NCI-H1436 treated with DMSO at 0.1 percent for 48 hours (cell line): ENCODE measurements at places on chromosomes 1 and 21.

- no peak for DNase-seq
Measured at GRCh38 chr1:166485620-166486019, 318.8 kb upstream of the FAM78B start.

DNA sequence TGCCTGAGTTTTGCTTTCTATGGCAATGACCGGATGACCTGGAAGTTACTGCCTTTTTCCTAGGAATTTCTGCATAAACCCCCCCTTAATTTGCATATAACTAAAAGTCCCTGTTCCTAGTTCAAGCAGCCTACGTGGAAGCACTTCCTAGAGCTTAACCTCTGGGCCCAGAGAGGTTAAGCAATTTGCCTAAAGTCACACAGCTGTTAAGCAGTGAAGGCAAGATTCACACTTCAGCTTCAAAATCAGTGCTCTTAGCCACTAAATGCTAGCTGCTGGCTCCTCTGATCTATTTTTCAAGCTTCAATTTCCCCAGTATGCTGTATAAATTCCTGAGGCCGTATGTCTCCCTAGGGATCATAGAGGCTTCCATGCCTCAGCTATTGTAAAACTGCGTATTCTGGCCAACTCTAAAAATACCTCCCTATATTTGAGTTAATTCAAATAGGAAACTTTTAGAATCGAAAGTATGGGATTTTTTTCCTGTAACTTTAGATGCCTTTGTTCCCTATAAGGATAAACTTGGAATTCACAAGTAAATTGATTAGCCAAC, 53.1 kb upstream of the CD5L start:
- no peak for DNase-seq

GRCh38 chr1:25927521-25928265, 21.5 kb upstream of the STMN1 start:
- no peak for DNase-seq

DNA sequence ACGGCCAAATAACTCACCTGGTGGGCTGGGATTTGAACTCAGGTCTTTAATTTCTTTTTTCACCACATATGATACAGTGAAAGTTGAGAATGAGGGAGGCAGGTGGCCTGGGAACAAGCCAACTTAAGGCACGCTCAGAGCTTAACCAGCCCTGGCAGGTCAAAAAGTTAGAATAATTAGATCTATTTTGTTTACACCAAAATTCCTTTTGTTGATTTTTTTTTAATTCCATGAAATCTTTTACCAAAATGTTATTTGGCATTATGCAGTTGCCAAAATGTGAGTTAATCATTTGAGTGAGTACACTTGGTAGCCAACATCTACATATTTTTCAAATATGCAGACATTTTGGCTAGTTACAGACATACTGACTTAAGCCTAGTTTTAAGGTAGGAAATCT, 36.8 kb downstream of the LHX8 start:
- no peak for DNase-seq

DNA sequence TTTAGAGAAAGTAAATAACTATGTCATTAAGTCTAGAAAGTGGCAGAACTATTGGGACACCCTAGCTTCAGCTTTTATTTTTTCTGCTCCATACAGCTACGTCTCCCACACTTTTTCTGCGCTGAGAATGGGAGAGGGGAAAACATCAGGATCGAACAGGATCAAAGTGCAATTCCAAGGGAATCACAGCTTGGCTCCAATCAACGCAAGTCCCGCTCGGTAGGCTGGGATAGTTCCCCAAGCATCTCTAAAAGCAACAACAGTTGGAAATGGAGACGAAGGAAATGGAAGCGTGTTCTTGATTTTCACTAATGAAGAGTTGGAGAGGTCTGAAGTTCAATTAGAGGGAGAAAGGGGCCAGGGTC, 536 bp downstream of the HMGCL start:
- no peak for DNase-seq

DNA sequence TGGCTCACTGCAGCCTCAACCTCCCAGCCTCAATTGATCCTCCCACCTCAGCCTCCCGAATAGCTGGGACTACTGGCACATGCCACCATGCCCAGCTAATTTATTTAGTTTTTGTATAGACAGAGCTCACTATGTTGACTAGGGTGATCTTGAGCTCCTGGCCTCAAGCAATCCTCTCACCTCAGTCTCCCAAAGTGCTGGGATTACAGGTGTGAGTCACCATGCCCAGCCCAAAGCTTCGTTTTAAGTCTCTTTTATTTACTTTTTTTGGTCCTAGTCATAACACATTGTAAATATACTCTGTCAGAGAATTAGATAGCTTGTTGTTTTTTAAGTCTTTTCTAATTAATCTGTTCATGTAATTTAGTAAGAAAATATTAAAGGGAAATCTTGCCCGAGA, 42.8 kb downstream of the KCNK1 start:
- no peak for DNase-seq

DNA sequence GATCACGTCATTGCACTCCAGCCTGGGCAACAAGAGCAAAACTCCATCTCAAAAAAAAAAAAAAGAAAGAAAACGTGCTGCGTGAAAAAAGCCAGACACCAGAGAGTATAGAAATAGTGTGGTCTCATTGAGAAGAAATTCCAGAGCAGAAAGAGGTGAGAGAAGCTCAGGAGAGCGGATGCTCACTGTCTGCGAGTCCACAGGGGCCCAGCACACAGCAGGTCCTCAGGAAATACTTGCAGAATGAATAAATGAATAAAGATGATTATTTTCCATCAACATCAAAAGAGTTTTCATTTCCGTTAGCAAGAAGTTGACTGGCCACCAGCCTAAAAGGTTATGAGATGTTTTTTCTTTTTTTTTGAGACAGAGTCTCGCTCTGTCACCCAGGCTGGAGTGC, 14.4 kb downstream of the CASP9 start:
- DNase-seq = no peak

- DNase-seq = no peak
Measured at GRCh38 chr21:46157987-46158451, 2.6 kb upstream of the FTCD start.

- DNase-seq = no peak
Measured at GRCh38 chr21:34973685-34974084, 75.4 kb downstream of the RUNX1 start.

GRCh38 chr1:54219688-54220003, 19.7 kb downstream of the MRPL37 start:
- no peak for DNase-seq

DNA sequence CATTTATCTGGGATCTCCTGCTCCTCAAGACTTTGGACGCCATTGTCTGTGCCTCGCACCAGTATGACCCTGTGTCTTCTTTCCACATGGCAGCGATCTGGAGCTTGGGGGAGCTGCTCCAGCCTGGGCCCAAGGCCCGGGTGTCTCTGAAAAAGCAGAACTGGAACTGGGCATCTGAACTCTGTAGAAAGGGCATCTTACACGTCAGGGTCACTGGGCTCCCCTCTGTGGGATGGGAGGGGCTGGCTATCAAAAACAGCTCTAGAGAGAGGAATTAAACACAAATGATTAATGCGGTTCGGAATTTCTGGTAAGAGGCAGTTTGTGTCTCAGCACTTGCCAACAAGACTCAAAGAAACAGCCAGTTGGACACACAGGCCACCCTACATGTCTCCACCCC, 16.1 kb downstream of the FCRL1 start:
- no peak for DNase-seq

- DNase-seq = no peak
Measured at GRCh38 chr1:163537809-163538208, 216.1 kb downstream of the NUF2 start.

- no peak for DNase-seq
Measured at GRCh38 chr1:150534002-150534401, 15.2 kb upstream of the ADAMTSL4 start.

DNA sequence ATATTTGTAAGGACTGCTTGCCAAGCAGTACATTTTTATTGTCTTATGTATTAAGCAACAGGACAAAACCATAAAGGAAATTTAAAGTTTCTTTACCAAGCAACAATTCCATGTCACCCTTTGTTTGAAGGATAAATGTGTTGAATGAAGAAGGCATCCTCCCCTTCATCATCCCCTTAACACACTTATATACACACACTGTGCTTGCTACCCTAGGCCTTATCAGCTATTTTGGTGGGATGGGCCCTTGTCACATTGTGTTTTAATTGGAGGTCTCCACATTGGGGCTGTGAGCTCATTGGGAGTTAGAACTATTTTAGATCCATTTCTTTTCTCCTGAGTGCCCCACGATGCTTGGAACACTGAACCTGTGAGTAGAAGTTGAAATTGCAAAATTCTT, 1.9 kb downstream of the VANGL1 start:
- DNase-seq = no peak

- DNase-seq = no peak
Measured at GRCh38 chr21:28174701-28175100, 818.0 kb downstream of the LTN1 start.

GRCh38 chr1:25773441-25774125, 26.4 kb upstream of the SELENON start:
- no peak for DNase-seq

DNA sequence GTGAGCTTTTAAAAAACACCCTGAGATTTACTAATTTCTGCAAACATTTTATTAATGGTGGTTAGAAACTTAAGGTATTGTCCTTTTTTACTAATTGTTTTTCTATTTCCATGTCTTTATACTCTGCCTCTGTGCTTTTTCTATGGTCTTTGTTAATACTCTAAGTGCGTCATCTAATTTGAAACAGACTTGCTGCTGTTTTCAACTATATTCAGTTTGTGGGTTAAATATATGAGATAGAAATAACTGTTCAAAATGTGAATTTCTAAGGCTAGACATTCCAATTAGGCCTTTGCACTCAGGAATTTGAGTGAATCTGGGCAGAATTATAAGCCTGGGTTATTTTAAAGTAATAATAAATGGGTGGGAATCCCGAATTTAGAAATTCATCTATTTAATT, 82.4 kb upstream of the COL11A1 start:
- no peak for DNase-seq

- DNase-seq = no peak
Measured at GRCh38 chr1:8381618-8382017, 63.7 kb downstream of the SLC45A1 start.

- DNase-seq = no peak
Measured at GRCh38 chr1:6049419-6049818, 3.7 kb downstream of the KCNAB2 start.

DNA sequence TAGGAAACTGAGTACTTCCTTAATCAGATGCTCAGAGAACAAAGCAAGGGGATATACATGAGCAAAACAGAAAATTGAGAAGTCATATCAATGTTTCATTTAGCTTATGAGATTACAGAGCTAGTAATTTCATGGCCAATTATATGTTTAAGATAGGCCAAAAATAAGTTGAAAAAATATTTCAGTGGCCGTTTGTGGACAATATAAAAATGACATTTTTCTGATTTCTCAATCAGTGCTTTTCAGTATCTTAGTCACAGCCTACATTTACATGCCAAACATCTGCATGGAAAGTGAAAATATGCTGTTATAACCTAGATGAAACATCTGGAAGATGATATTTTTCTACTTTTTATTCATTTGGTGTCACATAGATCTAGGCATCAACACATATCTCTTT, 192.5 kb downstream of the HLX start:
- DNase-seq = no peak

GRCh38 chr1:11559591-11559970, 80.6 kb downstream of the DISP3 start:
- DNase-seq = no peak

GRCh38 chr1:44077421-44077820, 41.2 kb upstream of the KLF17 start:
- DNase-seq = no peak

DNA sequence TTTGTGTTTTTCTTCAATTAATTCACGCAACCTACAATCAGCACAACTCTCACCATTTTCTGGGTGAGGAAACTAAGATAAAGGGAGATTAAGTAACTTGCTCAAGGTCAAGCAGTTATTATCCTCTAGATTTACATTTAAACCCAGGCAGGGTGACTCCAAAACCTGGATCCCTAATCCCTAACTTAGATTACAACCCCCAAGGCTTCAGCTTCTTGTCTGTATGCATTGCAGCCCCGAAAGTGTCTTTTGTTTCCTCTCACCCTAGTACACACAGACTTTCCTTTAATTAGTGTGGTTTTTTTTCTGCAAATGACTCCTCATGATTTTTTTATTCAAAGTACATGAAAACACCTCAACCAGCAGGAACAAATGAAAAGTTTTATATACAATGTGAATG, 748.6 kb upstream of the ADGRL2 start:
- no peak for DNase-seq

DNA sequence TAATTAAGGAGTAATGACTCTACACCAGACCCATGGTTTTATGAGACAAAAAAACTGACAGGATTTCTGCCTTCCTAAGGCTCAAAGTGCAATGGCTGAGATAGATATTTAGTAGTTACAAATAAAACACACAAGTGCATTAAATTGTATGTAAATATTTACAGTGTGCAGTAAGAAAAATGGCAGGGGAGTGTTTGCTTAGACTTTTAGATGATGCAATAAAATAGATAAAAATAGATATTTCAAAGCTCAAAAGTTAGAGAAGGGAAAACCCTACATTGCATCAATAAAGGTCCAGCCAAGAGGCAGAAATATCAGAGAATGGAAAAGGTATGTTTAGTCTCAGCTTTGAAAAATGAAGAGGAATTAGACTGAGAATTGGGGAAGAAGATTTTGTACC, 226.3 kb upstream of the FGGY start:
- no peak for DNase-seq

GRCh38 chr1:53071167-53071865, 9.3 kb downstream of the PODN start:
- no peak for DNase-seq

GRCh38 chr1:206568256-206568655, 44.0 kb downstream of the EIF2D start:
- no peak for DNase-seq

DNA sequence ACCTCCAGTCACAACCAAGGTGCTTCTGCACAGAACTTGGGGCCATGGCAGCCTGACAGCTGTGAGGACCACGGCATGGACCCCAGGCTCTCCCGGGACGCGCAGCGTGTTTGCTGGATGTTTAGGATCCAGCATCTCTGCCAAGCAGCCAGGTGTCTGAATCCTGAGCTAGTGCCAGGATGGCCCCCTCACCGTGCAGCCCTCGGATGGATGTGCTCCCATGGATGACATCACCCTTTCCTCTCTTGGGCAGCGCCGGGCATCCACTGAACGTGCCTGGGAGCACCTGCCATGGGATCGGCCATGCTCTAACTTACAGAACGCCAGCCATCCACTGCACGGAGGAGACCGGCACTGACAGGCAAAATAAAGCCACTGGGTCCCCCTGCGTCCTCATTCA, 53.9 kb downstream of the PRDM15 start:
- DNase-seq = no peak

DNA sequence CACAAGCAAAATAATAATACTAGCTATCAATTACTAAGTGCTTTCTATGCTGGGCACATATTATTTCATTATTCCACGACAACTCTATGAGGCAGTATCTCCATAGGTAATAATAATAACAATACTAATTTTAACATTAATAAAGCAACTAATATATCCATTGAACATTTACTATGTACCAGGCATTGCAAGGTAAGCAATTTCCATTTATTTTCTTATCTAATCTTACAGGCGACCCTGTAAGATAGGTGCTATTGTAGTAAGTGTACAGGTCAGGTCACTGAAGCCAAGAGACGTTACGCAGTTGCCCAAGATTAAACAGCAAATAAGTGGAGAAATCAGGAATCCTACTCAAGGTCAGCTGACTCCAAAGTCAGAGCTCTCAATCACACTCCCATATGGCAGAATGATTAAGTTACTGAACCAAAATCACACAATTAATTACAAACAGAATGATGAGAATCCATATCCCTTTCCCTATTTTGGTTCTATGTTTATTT, 198.4 kb downstream of the SLC45A1 start:
- no peak for DNase-seq

GRCh38 chr1:171256940-171257606, 8.8 kb downstream of the FMO1 start:
- DNase-seq = no peak
